ENCODE measurements at places on chromosomes 6 and 20.

GRCh38 chr20:37636977-37637376 lies 56.9 kb upstream of the CTNNBL1 start:
- no peak for DNase-seq

DNA sequence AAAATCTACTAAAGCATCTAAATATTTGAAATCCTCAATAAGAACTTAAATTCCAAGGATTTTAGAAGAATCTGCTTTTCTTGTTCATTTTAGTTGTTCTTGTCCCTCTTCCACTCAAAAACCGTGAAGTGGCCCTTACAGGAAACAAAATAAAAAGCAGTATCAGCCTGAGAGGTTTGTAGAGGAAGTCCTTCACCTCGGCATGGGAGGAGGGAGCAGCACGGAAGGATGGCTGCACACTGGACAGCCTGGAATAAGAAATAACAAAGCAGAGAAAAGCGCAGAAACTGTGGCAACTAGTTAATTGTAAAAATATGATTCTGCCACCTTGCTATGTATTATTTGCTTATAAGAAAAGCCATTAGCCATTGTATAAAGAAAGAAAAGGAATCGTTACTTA lies 46.1 kb downstream of the RALGAPA2 start:
- DNase-seq, result no peak

GRCh38 chr20:6851136-6851535 lies 83.7 kb downstream of the BMP2 start:
- no peak for DNase-seq

GRCh38 chr6:125104425-125104824 lies 49.1 kb upstream of the TPD52L1 start:
- DNase-seq, result no peak

Measured in omental fat pad (tissue), 4 donors.